Stimulated activated CD8-positive, alpha-beta memory T cell treated with anti-CD3 and anti-CD28 coated beads, Interleukin-7, amount 100 ng/mL, for 1 hour (primary cell): ENCODE measurements at places on chromosomes 5 and 9.

DNA sequence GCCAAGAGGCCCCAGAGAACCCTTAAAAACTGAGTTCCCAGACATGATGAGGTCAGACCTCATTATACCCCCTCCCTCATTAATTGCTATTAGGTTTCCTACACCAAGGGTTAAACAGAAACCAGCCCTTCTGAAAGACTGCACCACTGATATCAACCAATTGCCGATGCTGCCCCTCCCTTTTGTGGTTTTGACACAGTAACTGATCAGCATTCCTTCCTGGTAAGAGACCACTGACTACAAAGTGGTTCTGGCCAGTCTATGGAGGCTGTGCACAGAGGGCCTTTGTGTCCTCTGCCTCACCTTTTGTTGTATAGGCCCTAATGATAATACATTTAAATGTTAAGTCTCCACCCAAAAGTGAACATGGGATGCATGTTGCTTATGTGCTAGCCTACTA is 201.5 kb downstream of the FRMD3 start:
- DNase-seq, result no peak

DNA sequence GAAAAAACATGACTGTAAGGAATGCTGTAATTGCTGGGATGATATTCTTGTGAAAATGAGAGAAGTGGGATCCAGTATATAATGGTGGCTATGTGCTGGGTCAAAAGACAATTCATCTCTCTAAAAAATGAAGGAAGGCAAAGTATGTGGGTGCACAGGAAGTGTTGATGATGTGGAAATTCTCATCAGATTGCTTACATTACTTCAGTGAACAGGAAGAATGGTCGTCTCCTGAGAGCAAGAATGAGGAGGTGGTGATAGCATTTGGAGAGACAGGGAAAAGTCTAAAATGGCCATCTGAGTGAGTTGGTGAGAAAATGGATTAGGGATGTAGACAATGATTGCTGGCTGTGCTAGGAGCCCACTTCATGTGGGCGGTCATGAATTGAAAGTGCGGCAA is 253.5 kb upstream of the NREP start:
- DNase-seq, result no peak

DNA sequence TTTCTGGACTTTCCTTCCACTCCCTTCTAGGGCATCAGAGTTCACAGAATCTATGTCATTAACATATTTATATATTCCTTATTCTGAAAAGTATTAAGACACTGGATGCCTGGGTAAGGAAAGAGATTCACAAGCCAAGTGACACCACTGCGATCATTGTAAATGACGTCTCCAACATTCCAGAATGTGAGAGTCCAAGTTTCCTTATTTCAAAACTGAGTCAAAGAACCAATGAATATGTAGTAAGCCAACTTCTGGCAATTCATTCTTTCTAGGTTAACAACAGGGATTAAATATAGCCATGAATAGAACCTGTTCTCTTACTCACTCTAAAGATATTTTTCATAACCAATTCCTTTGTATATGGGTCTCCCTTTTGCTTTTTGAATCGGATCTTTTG is 18.1 kb downstream of the RAI14 start:
- no peak for DNase-seq

DNA sequence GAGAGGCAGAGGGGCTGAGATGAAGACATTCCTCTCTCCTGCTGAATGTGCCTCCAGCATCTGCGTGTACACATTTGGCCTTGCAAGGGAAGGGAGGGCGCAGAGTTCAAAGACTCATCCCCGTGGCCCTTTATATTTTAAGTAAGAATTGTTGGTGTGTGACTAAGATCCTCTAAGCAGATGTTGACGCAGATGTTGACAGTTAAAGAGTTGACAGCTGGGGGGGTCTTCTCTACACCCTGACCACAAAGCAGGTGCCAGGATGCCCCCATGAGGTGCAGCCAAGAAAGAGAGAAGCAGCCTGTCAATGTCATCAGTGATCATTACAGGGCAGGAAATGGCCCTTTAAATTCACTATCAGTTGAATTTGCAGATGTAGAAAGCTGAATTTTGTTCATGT is 262.9 kb downstream of the IRX1 start:
- DNase-seq, result no peak

DNA sequence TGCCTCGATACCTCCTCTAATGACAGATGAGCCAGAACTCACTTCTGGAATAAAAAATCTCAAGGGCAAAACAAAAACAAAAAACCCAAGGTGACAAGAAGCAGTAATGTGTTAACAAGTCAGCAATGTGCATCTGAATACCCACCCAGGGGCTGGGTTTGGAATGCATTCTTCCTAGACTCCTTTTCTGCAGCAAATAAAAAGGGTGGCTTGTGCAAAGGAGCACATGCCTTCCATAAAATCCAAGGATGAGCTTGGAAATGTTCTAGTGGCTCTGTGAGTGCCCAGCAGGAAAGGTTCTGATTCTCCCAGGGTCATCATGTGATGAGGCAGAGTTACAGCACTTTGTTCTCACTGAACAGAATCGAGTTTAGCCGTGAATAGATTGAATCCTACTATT is 599.9 kb downstream of the RAB3C start:
- no peak for DNase-seq

DNA sequence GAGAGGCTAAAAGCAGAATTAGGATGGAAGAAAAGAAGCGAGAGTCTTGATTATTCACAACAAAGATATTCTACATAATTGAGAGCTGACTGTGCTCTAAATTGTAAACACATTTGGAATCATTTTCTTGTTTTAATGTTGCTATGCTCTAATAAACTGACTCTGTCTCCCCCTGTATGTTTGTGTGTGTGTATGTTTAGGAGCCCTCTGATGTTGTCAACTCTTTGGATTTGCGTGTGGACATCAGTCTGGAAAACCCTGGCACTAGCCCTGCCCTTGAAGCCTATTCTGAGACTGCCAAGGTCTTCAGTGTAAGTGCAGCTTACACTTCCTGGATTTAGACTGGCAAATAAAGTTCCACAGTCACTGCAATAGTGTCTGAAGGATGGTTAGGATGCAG is 37.8 kb downstream of the MOCS2 start:
- DNase-seq, result no peak

GRCh38 chr5:160846642-160847041 is 5.4 kb downstream of the ATP10B start:
- no peak for DNase-seq

GRCh38 chr5:179798771-179799643 is 5.2 kb downstream of the LTC4S start:
- no peak for DNase-seq

DNA sequence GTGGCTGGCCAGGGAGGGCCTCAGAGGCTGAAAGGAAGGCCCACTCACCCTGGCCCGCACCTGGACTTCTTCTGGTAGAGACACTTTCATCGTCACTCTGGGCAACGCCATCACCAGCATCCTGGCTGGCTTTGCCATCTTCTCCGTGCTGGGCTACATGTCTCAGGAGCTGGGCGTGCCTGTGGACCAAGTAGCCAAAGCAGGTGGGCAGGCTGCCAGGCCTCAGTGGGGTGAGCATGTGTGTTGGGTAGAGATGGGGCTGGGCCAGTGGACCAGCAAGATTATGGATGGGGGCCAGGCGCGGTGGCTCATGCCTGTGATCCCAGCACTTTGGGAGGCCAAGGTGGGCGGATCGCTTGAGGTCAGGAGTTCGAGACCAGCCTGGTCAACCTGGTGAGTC is 12.6 kb downstream of the SLC6A7 start:
- DNase-seq, result no peak

- no peak for DNase-seq
Observed at GRCh38 chr5:154273028-154273617, 82.6 kb downstream of the GALNT10 start.

DNA sequence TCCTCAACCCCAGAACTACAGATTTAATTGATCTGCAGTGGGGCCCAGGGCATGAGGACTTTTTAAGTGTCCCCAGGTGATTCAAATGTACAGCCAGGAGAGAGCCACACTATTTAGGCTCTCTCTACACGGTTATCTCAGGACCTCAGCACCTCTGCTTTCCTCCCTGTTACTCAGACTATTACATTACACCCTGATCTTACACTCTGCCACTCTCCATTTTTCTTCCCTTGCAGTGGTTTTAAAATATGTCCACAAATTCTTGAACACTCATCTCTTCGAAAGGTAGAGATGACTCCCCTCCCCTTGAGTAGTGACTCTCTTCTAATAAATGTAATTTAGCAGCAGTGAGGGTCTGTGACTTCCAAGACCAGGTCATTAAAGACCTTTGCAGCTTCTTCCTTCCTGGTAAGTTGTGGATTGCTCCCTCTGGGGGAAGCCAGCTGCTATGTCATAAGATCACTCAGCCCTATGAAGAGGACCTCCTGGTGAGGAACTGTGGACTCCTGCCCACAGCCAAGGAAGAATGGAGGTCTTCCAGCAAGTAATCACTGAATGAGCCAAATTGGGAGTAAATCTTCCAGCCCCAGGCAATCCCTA is 87.5 kb upstream of the SSBP2 start:
- no peak for DNase-seq

GRCh38 chr5:107680099-107680498 is 9.4 kb upstream of the EFNA5 start:
- DNase-seq, result no peak

- DNase-seq, result no peak
Observed at GRCh38 chr9:5265939-5266338, 34.7 kb downstream of the INSL4 start.

DNA sequence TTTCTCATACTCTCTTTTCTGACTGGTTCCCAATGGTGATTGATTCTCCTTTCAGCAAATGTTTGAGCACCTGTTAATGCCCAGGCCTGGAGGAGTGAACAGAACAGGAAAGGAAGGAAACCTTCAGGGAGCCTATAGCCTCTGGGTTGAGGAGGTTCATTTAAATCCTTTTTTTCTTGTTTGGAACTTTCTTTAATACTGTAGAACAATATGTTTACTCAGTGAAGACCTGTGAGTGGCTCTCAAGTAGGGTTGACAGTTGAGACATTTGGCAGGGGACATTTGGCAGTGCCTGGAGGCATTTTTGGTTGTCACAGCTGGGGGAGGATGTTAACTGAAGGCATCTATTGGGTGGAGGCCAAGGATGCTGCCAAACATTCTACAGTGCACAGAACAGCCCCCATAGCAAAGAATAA is 6.1 kb upstream of the FAM120AOS start:
- DNase-seq, result no peak

DNA sequence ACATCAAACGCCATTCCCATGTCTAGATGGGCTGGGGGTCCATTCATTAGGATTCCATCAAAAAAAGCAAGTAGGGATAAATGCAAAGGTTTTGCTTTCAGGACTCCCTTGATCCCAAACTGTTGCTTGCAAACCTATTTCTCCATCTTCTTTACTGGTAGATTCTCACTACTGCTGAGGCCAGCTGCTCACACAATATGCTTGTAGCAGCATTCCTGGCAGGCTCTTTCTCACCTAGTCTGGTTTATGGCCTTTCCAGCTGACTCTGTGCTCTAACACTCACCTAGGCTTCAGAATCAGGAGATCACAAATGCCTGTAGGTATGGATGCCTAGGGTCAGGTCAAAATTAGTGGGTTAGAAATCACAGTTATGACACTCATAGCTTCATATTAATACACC is 274.7 kb downstream of the GABRB2 start:
- no peak for DNase-seq

DNA sequence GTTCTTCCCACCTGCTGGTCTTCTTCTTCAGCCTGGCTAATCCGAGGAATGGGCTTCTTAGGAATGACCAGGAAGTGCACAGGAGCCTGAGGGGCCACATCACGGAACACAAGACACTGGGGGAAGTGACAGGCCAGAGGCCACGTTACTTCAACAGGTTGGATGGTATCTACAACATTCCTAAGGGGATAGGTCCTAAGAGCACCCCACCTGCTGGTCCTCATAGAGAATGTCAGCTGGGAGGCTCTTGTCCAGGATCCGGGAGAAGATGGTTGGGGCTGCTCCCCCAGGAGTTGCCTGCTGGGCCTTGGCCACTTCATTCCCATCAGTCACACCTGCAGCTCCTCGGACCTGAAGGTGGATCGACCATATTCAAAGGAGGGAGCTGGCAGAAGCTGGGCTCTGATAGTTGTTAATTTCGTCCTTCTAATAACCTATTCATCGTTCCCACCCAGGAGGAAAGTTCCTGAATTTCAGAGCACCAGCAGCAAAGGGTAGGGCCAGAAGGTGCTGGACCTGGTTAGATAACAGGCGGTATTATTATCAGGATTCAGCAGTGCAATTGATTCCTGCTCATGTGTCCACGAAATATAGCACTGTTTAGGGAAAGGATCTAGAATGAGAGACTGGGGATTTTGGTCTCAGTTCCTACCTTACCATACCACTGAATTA is 1.3 kb downstream of the HINT2 start:
- DNase-seq, result no peak

- DNase-seq, result no peak
Observed at GRCh38 chr9:85112933-85113418, 443.4 kb downstream of the NTRK2 start.

GRCh38 chr5:136455409-136455808 is 90.1 kb upstream of the TRPC7 start:
- DNase-seq, result no peak

- no peak for DNase-seq
Observed at GRCh38 chr5:43581398-43581797, 21.6 kb upstream of the NNT start.

DNA sequence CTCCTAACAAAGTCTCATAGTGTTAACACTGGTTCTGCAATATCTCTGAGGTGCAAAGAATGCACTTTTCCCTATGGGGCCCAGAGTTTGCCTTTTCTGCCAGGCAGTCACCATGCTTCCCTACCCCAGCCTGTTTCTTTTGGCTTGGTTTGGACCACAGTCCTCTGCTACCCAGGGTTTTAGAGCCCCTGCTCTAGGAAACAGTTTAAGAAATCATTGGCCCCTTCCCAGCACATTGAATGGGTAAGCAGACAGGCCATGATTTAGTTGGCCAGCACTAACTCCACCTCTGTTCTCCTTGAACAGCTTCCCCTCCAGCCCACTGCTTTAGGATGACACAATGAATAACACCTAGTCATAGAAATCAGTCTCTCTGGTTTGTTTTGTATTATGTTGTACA is 73.2 kb downstream of the UBAP1 start:
- DNase-seq, result no peak

DNA sequence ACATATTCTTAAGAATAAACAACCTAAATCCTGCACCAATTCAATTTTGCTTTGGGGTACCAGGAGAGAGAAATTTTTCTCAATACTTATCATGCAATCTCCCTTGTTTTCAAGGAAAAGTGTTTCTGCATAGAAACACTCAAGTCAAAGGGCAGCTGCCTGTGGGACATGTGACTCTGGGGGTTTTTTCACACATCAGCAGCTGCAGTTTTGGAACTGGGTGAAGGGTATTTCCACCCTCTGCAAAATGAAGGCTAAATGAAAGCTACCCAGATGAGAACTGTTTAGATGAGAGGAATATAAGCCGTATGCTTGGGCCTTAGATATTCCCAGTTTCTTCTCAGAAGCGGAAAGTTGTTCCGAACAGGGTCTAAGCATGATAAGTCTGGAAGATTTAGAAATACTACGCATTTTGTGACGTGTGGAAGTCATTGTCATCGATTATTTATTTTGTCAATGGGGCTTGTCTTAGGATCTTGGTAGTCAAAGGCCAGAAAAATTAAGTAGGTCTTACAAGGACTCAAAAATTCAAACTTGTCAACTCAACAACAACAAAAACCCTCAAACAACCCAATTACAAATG is 64.3 kb upstream of the BOD1 start:
- DNase-seq, result no peak
